ENCODE measurements at places on chromosomes 4 and X.

GRCh38 chr4:156825074-156825473 is 146.5 kb downstream of the PDGFC start:
- no peak overlapping the region for H3K4me3 ChIP-seq
- H3K36me3 ChIP-seq = no peaks in the 10 kb centered on the region
- no peaks in the 10 kb centered on the region for H3K27me3 ChIP-seq
- DNase-seq = no peak
- H3K27ac ChIP-seq = no peak overlapping the region

DNA sequence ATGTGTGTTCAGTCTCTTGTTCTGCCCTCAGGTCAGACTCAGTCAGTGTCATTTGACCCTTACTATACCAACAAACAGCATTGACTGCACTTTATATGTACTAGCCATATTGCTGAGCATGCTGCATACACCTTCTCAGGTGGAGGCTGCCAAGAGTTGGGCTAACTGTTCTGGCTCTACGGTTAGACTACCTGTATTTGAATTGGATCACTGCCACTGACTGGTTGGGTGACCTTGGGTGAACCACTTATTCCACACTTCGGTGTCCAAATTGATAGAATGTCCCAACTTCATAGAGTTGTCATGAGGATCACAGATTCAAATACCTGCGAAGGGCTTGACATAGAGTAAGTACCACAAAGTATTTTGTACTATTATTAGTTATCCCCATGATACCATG is 91.2 kb upstream of the GPR50 start:
- H3K27me3 ChIP-seq = no peaks in the 10 kb centered on the region
- no peak overlapping the region for H3K4me3 ChIP-seq
- H3K36me3 ChIP-seq = no peaks in the 10 kb centered on the region
- no peak overlapping the region for H3K27ac ChIP-seq
- H3K4me1 ChIP-seq = peaks cover 2% of the 10 kb centered on the region
- no peak for DNase-seq

DNA sequence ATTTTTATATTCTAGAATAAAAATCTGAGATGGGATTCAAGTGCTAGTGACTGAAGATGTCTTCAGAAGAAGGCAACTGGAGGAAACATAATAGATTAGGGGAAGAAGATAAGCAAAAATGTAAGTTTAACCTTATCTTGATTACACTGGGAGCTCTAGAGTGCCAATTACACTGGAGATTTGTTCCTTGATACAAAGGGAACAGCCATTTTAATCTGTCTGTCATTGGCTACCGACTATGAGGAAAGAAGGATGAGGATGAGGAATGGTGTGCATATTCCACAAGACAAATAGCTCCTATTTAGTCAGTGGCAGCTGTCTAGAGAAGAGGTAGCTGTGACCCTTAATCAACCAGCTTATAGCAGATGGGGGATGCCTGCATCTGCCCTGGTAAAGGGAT is 1034.5 kb upstream of the IGFBP7 start:
- H3K36me3 ChIP-seq = no peaks in the 10 kb centered on the region
- no peak overlapping the region for H3K4me3 ChIP-seq
- H3K27me3 ChIP-seq = no peaks in the 10 kb centered on the region
- H3K27ac ChIP-seq = no peak overlapping the region

- no peak overlapping the region for H3K4me3 ChIP-seq
- no peaks in the 10 kb centered on the region for H3K36me3 ChIP-seq
- H3K4me1 ChIP-seq = peaks cover 3% of the 10 kb centered on the region
- no peak overlapping the region for H3K27ac ChIP-seq
- H3K27me3 ChIP-seq = no peaks in the 10 kb centered on the region
Observed at GRCh38 chr4:39530682-39531081, 3.4 kb upstream of the UGDH start.

DNA sequence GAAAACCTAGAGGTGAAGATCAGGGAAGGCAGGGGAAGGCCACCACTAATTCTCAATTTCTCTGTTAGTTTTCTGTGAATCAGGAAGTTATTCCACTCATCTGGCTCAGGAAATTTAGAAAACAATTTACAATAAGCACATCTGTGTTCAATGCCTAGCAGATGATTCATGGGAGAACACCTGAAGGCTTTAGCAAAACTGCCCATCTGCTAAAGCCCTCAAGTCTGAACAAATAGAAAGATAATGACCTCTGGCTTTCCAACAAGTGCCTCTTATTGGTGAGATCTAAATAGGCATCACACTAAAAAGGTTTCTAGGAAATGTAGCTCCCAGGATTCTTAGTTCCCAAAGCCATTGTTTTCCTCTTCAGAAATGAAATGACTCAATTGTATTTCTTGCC is 122.1 kb upstream of the GNPDA2 start:
- no peaks in the 10 kb centered on the region for H3K27me3 ChIP-seq
- no peaks in the 10 kb centered on the region for H3K36me3 ChIP-seq
- DNase-seq = no peak
- no peaks in the 10 kb centered on the region for H3K4me1 ChIP-seq
- H3K4me3 ChIP-seq = no peak overlapping the region

DNA sequence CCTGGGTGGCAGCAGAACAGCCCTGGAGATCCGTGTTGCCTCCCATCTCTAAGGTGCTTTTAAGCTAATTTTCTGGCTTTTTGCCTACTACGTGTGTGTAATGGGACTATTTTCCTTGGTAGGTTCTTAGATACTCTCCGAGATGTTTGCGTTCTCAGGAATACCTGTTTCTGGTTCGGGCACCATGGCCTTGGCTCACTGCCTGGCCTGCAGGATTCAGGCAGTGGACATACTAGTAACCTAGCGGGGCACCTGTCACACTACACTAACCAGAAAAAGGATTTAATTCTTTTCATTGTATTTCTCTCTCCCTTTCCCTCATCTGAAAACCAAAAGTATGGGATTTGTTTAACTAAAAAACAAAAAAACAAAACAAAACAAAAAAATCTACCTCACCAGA is 29.2 kb downstream of the FHIP1A start:
- DNase-seq = no peak
- no peaks in the 10 kb centered on the region for H3K27me3 ChIP-seq
- no peak overlapping the region for H3K27ac ChIP-seq
- peaks cover 15% of the 10 kb centered on the region for H3K4me1 ChIP-seq

GRCh38 chr4:43163101-43163792 is 270.7 kb downstream of the GRXCR1 start:
- no peak overlapping the region for H3K27ac ChIP-seq
- H3K36me3 ChIP-seq = no peaks in the 10 kb centered on the region
- H3K4me3 ChIP-seq = no peak overlapping the region
- H3K27me3 ChIP-seq = no peaks in the 10 kb centered on the region
- no peaks in the 10 kb centered on the region for H3K4me1 ChIP-seq

Data from astrocyte (in vitro differentiated cells and primary cell).